ENCODE measurements at places on chromosomes 5 and 9. TPM values are rescaled to one million over a fixed set of nuclear protein-coding genes. Genes with fewer than 3 reads are reported as not detected.

The HEMGN gene
- total RNA-seq = not detected

GRCh38 chr5:1207555-1207954 is 6.2 kb downstream of the SLC6A19 start:
- DNase-seq = no peak

GRCh38 chr9:94610181-94610606 is 16.6 kb upstream of the FBP2 start:
- no peak for DNase-seq

The NIPAL4 gene
- not detected for total RNA-seq

DNA sequence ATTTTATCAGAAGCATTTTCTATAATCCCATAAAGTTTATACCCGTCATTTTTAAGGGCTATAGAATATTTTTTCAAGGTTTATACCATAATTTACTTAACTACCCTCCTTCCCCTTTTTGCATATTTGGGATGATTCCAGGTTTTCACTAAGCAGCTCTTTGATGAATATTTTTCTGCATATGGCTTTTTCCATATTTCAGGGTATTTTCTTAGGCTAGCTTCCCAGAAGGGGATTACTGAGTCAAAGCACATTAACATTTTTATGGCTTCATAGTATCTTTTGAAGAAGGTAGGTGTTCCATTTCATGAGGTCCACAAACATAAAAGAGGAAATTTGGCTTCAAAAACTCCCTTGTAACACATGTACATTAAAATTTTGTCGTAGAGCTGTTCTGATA is 14.6 kb upstream of the COL15A1 start:
- no peak for DNase-seq
